ENCODE measurements at places on chromosomes 2 and 18.

- DNase-seq = no peak
Measured at GRCh38 chr18:12777500-12777944, 74.7 kb downstream of the PSMG2 start.

DNA sequence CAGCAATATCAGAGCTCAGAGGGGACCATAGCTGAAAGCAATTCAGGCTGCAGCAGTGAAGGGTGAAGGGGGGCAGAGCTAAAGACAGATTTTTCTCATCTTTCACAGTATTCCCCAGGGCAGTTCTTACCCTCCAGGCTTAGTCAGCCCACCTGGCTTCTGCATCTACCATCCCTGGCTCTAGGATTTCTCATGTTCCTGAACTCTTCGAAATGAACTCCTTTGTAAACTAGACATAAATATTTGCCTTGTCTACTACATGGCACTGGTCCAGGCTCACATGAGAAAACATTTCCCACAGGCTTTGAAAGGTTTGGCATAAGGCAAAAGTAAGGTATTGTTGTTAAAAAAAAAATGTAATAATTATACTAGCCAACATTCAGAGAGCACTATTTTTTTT is 23.6 kb upstream of the NEB start:
- DNase-seq = no peak

- no peak for DNase-seq
Measured at GRCh38 chr2:41027095-41027494, 575.2 kb upstream of the SLC8A1 start.

- DNase-seq = no peak
Measured at GRCh38 chr2:229089776-229090175, 181.3 kb downstream of the PID1 start.

Data from activated T-cell treated with anti-CD3 and anti-CD28 coated beads for 1 hour (primary cell).